Lung (tissue), 17 donors: ENCODE measurements at places on chromosomes 5 and 9. TPM values are rescaled to one million over a fixed set of nuclear protein-coding genes. Genes with fewer than 3 reads are reported as not detected.

- H3K27me3 ChIP-seq: peaks cover 2% of the 10 kb centered on the region
- DNase-seq: no peak
These were observed 7.8 kb upstream of the ALDOB start for GRCh38 chr9:101443364-101443771.

GRCh38 chr9:15277400-15278090, 29.5 kb downstream of the TTC39B start:
- H3K27ac ChIP-seq: no peak overlapping the region
- H3K27me3 ChIP-seq: no peaks in the 10 kb centered on the region
- DNase-seq: peak; percentile 76
- no peaks in the 10 kb centered on the region for H3K4me1 ChIP-seq

DNA sequence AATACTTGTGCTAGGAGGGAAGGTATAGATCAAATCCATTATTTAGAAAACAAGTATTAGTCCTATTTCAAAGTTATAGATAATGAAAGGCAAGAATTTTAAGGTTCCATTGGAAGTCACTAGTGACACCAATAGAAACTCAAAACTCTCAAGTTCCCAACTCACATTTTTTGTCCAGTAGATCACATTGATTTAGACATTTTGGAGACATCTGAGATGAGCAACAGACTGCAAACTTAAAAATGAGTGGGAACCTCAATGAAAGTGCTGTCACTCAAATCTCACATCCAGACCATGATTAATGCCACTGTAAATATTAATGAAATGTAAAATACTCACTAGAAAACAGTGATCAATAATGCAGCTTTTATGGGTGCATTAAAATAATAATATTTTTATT, 405.0 kb downstream of the ENC1 start:
- H3K4me1 ChIP-seq: no peaks in the 10 kb centered on the region
- no peak for DNase-seq
- H3K27ac ChIP-seq: no peak overlapping the region

Gene ANGPTL2
- 9.5 TPM for total RNA-seq

Gene PCDHAC2
- 13.8 TPM for total RNA-seq

Gene SPINK13
- total RNA-seq: not detected

DNA sequence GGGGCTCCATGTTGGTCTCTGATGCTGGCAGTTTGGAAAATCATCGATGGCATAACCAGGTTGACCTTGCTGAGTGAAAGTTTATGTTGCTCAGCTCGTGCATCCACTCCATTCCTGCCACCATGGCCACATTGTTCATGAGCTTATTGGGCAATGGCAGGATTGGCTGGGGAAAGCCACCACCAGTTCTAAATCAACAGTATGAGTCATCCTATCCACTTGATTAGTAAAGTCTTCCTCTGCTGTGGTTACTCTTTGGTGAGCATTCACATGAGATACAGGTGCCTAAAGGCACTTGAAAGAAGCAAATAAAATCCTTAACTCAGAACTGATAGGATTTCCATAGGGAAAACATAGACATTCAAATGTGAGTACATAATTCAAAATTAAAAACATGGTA, 131.8 kb upstream of the FBN2 start:
- H3K4me1 ChIP-seq: no peaks in the 10 kb centered on the region
- no peak overlapping the region for H3K27ac ChIP-seq
- H3K36me3 ChIP-seq: no peaks in the 10 kb centered on the region
- H3K27me3 ChIP-seq: no peaks in the 10 kb centered on the region
- no peak for DNase-seq

DNA sequence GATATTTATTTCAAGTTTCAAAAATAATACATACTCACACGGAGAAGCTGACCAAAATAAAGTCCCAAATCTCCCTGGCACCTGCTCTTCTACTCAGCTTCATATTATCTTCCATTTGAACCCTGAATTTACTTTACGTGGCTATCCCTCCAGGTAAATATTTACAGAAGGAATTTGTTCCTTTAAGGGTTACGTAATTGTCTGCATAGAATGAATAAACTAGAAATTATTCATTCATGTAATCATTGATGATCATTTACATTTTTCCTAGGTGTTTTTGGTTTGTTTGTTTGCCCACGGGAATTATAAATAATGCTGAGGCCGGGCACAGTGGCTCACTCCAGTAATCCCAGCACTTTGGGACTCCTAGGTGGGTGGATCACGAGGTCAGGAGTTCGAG, 251.2 kb downstream of the PLK2 start:
- H3K36me3 ChIP-seq: no peaks in the 10 kb centered on the region
- no peaks in the 10 kb centered on the region for H3K27me3 ChIP-seq
- H3K4me1 ChIP-seq: no peaks in the 10 kb centered on the region
- H3K27ac ChIP-seq: no peak overlapping the region

GRCh38 chr5:110409571-110409970, 316.9 kb downstream of the TMEM232 start:
- no peaks in the 10 kb centered on the region for H3K36me3 ChIP-seq
- H3K27me3 ChIP-seq: no peaks in the 10 kb centered on the region
- no peak overlapping the region for H3K27ac ChIP-seq
- no peak overlapping the region for H3K4me3 ChIP-seq

Gene NME5
- 15.8 TPM for total RNA-seq

- H3K4me3 ChIP-seq: no peak overlapping the region
- no peak overlapping the region for H3K27ac ChIP-seq
- H3K36me3 ChIP-seq: peaks cover 7% of the 10 kb centered on the region
These were observed 91.4 kb downstream of the SLC12A2 start for GRCh38 chr5:128174951-128175350.

GRCh38 chr9:117021906-117022305, 334.8 kb downstream of the TRIM32 start:
- DNase-seq: no peak
- no peaks in the 10 kb centered on the region for H3K36me3 ChIP-seq
- no peaks in the 10 kb centered on the region for H3K4me1 ChIP-seq
- no peaks in the 10 kb centered on the region for H3K27me3 ChIP-seq

- H3K4me3 ChIP-seq: no peak overlapping the region
- no peaks in the 10 kb centered on the region for H3K27me3 ChIP-seq
- peaks cover 10% of the 10 kb centered on the region for H3K4me1 ChIP-seq
- no peak for DNase-seq
These were observed 27.7 kb upstream of the SSBP2 start for GRCh38 chr5:81778642-81779041.

- H3K36me3 ChIP-seq: no peaks in the 10 kb centered on the region
- no peaks in the 10 kb centered on the region for H3K4me1 ChIP-seq
- DNase-seq: no peak
- H3K4me3 ChIP-seq: no peak overlapping the region
- no peak overlapping the region for H3K27ac ChIP-seq
These were observed 192.2 kb downstream of the TMEM167A start for GRCh38 chr5:82884821-82885471.

Gene PCDHA1
- total RNA-seq: not detected

GRCh38 chr9:36443581-36443980, 43.5 kb upstream of the RNF38 start:
- H3K4me3 ChIP-seq: no peak overlapping the region
- H3K27me3 ChIP-seq: no peaks in the 10 kb centered on the region
- H3K4me1 ChIP-seq: peaks cover 8% of the 10 kb centered on the region
- no peaks in the 10 kb centered on the region for H3K36me3 ChIP-seq

Gene SHC3
- total RNA-seq: 19.2 TPM

Gene FOXD4L4
- total RNA-seq: 0.21 TPM

Gene TEK
- total RNA-seq: 76.1 TPM

Gene MELK
- total RNA-seq: 2.0 TPM

Gene FOXD4
- 0.34 TPM for total RNA-seq

DNA sequence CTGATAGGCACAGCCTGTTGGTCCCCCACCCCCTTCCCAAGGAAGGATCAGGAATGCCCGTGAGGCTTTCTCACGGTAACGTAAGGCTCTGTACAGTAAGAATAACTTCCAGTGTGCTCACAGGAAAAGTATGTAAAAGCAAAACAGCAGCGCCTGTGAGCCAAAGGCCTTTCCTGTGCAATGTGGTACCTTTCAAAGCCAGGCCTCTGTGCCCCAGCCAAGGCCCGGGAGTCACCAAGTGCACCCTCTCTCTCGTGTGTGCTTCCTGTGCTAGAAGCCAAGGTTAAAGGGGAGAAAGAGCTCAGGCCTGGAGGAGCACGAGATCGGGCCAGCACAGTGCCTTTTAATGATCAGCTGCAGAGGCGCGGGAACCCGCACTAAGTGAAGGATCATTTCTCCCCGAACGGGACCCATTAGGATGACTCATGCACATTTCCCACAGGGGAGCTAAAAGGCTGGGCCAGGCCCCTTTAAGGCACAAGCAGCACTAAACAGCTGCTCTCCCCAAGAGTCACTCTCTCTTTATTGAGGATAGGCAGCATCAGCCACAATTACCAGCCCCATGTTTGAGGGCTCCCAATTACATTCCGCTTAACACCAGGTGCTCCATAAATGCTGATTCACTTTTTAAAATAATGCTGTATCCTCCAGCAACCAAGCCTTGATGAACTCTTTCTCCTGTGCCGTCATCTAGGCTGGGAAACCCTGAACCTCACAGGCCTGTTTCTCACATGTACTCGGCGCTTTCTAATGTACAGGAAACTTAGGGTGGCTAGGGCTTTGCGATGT, 42.8 kb downstream of the SHB start:
- H3K27me3 ChIP-seq: no peaks in the 10 kb centered on the region
- peak overlapping the region; percentile 26 for H3K27ac ChIP-seq
- peaks cover 3% of the 10 kb centered on the region for H3K36me3 ChIP-seq
- no peak overlapping the region for H3K4me3 ChIP-seq
- peaks cover 36% of the 10 kb centered on the region for H3K4me1 ChIP-seq

Gene ALDOB
- total RNA-seq: 1.1 TPM

DNA sequence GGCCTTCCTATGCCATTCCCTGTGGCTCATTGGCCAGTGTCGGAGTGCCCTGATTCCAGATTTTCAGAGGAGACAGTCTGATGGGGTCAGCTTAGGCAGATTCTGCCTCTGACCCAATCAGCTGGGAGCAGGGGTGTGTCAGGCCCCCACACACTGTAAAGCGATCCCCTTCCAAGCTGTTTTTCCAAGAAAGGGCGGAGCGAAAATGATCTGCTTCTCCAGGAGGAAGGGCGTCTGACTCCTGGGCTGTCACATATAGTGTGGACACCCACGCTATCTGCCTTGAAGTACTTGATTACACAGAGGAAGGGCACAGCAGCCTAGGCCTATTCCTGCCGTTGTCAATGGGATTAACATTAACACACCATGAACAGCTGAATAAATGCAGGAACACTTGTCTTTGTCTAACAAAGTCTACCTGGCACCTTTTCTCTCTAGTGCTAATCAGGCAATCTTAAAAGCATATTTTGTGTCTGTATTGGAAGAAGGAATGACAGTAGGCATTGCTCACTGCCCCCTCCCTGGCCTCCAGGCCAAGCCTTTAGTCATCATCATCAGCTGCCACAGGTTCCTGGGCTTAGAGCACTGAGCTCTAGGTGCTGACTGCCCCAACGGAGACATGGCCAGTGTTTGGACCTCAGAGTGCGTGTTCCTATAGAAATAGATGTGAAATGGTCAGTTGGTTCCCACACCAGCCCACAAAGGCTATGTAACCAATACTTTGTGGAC, 218.7 kb downstream of the MELK start:
- H3K4me1 ChIP-seq: no peaks in the 10 kb centered on the region
- H3K4me3 ChIP-seq: no peak overlapping the region
- no peak overlapping the region for H3K27ac ChIP-seq
- H3K36me3 ChIP-seq: no peaks in the 10 kb centered on the region
- no peaks in the 10 kb centered on the region for H3K27me3 ChIP-seq

GRCh38 chr5:6206501-6206900, 171.8 kb downstream of the MED10 start:
- H3K36me3 ChIP-seq: no peaks in the 10 kb centered on the region
- no peak for DNase-seq
- H3K27ac ChIP-seq: no peak overlapping the region
- no peaks in the 10 kb centered on the region for H3K27me3 ChIP-seq

Gene PAEP
- total RNA-seq: 0.37 TPM

Gene DYNC2I2
- total RNA-seq: 84.8 TPM
